ENCODE measurements at places on chromosomes 5 and 9.

DNA sequence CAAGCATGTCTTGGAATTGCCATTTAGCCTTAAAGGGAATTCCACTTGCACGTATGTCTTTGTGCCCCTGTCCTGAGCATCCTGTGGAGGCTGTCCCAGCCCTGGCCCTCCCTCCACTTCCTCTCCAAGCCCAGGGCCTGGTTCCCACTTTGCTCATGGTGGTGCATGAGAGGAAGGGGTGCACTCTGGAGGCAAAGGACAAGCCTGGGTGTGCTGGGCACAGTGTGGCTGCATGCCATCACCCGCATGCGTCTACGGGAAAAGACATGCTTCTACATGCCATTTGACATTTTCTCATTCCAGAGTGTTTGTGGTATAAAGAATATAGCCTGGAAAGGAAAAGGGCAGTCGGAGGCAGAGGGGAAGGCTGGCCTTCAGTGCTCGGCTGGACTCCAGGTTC lies 7.2 kb upstream of the IRX2 start:
- DNase-seq: no peak

DNA sequence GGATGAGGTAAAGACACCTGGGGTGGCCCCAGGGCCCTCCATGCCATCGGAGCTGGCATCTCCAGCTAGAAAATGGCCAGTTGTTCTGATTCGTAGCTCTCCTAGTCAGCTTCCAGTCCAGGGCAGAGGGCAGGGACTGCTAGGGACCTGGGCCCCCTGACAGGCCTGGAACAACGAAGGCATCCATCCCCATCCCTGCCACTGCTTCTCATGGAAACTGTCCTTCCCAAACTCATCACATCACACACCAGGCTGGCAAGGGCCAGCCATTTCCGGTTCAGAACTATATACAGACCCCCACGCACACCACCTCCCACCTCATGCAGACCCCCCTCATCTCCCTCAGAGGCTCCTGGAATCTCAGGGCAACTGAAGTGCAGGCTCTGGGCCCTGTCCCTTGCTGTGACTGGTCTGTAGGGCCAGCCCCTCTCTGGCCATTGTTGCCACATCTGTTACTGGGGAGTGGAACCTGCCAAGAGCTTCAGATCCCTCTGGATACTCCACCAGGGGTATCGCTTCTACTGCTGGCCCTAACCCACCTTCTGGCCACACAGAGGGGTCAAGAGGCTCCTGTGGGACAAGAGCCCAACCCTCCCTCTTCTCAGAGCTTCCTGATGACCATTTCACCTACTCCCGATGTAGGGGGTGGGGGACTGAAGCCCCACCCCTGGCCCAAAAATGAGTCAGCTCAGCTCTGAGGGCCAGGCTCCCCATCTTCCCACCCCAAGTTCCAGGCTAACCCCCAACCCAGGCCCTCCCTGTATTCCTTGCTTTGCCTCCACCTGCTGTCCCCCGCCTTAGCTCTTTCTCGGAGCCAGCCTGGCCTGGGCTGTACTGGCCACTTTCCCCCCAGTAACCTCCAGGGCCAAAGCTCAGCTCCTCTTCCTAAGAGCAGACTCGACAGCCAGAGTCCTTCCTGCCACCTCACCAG lies 1.2 kb upstream of the MZB1 start:
- DNase-seq: no peak

GRCh38 chr5:151002250-151002649 lies 18.1 kb upstream of the GPX3 start:
- DNase-seq: no peak

GRCh38 chr5:137888466-137888862 lies 793 bp upstream of the PKD2L2 start:
- DNase-seq: no peak

GRCh38 chr9:89177944-89178829 lies at the start of gene SHC3:
TSS of gene SHC3 (minus strand) at chr9:89178818. CDS start at chr9:89178460, 358 bp downstream.
- DNase-seq: no peak

DNA sequence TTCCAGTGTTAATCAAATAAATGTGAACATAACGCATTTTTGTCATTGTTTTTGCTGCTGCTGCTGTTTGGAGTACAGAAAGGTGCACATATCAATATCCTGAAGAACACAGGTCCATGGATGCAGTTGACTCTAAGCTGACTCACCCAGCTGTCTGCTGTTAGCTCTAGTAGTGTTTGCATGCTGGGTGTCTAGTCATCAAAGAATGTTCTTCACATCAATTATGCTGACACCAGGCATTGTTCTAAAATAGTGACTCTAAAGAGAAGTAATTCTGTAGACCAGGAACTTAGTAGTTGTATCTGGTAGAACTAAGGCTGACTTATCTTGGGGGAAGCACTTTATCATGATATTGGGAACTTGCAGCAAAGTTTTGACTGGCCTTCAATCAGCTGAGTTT lies 55.7 kb upstream of the DPYSL3 start:
- DNase-seq: no peak

- no peak for DNase-seq
These were observed 111.5 kb upstream of the BASP1 start for GRCh38 chr5:17105744-17106418.

DNA sequence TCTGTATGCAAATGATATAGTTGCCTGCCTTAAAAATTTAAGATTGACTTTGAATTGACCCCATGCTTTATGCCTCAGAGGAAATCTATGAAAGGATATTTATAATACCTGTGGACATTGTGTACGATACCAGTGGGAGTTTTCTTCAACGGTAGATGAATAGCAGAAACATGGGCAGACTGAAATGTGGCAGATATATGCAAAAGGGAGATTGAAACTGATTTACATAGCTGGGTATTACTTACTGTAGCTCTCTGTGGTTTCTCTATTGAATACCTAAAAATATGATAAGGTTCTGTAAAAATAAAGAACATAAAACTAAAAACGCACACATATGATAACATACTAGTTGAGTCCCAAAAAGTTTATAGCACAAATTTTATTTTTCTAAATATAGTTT lies 345.2 kb upstream of the PCSK5 start:
- DNase-seq: no peak

DNA sequence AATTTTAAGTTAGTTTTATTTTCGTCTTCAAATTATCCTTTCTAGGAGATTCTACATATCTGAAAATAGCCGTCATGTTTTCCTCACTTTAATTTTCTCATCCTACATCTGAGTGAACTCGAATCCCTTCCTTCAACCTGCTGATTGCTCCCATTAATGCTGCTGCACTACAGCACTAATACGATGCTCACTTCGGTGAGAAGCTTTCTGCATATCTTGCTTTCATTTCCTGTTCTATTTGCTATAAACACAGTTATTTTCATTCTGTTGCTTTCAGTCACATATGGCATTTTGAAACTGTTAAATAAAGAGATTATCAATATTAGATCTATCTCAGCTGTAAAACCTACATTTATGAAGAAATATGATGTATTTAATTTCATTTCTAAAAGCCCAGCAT lies 749.2 kb downstream of the EFNA5 start:
- DNase-seq: no peak

DNA sequence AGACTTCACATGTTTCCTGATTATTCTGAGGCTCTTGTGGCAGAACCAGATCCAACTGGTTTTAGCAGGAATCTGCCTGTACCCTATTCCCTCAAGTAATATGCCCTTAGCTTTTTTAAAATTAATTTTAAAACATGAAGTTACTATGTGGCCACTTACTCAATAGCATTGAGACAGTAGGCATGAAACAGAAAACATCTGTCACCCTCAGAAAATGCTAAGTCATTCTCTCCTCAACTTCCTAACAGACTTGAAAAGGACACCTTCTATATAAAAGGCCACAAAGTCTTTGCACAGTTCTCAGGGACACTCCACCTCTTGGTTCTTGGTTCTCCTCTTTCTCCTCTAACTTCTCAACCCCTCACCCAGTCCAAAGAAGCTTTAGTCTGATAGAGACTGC lies 277.8 kb downstream of the RAB3C start:
- DNase-seq: no peak

- no peak for DNase-seq
These were observed 9.2 kb downstream of the ARPC5L start for GRCh38 chr9:124871156-124871561.

- no peak for DNase-seq
These were observed 282.9 kb downstream of the NR3C1 start for GRCh38 chr5:143120460-143121134.

GRCh38 chr5:4804691-4805360 lies 335.3 kb upstream of the ADAMTS16 start:
- no peak for DNase-seq

GRCh38 chr5:125011419-125011818 lies 265.0 kb upstream of the ZNF608 start:
- DNase-seq: no peak

- no peak for DNase-seq
These were observed 117.5 kb upstream of the MTAP start for GRCh38 chr9:21684831-21685362.

DNA sequence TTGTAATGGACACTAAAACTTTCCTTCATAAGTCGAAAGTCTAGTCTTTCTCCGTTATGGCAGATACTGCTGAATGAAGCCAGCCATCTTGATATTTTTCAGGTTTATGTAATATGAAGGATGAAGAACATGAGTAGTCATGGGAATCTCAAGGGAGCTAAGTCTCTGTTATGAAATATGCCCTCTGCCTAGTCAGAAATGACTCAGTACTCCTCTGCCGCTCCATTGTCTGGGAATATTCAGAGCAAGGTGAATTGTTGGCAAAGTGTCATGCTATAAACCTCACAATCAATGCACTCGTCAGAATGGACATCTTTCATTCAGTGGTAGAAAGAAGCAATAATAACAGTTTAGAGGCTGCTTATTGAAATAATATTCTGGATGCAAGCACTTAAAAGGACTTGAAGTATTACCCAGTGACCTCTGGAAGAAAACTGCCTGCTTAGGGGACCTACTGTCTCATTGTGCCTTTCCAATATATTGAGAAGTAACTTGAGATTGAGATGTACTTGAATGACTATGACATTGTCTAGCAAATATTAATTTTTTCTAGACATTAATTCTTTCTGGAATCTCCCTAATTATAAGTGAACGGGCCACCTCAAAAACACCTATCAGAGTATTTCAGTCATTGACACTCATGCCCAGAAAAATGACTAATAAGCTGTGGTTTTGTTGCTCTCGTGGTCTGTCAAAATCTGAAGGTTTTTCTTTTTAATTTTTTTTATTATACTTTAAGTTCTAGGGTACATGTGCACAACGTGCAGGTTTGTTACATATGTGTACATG lies 1011.5 kb upstream of the ACO1 start:
- no peak for DNase-seq

DNA sequence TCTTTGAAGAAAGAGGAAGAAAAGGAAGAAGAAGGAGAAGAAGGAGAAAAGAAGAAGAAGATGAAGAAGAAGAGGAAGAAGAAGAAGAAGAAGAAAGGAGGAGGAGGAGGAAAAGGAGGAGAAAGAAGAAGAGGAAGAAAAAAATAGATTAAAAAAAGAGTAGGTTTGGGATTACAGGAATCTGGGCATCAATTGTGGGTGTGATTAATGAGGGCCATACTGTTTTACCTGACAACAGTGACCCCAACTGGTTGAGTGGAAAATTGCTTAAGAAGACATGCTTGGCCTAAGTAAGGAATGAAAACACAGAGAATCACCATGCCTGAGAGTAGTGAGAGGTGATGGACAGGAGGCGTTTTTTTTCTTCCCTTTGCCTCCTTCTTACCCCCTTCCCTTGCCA lies 114.6 kb downstream of the FAM170A start:
- no peak for DNase-seq

DNA sequence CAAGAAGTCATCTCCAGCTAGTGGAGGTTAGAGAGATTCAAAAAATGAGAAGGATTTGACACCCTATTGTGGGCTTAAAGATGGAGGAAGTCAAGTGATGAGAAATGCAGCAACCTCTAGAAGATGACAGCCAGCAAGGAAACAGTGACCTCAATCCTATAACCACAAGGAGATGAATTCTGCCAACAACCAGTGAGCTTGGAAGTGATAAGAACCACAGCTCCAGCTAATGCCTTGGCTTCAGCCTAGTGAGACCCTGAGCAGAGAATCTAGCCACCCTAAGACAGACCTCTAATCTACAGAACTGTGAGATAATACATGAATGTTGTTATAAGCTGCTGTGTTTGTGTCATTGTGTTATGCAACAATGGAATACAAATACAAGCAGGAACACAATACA lies 262.4 kb downstream of the GRIA1 start:
- DNase-seq: no peak

DNA sequence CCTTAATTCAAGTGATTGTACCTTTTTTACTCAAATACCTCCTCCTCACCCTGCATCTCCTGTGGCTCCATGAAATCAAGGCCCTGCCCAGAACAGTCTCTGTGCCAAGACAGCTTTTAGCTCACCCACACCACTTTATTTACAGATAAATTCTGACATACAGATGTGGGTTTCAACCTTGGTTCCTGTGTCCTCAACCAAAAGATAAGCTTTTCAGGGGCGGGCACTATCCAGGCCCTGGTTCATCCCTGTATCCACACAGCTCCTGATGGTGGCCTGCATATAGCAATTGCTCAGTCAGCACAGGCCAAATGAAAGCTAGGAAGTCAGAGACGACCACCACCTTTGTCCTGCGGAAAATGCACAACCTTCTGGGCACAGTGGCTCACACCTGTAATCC lies 8.3 kb downstream of the SHB start:
- no peak for DNase-seq

DNA sequence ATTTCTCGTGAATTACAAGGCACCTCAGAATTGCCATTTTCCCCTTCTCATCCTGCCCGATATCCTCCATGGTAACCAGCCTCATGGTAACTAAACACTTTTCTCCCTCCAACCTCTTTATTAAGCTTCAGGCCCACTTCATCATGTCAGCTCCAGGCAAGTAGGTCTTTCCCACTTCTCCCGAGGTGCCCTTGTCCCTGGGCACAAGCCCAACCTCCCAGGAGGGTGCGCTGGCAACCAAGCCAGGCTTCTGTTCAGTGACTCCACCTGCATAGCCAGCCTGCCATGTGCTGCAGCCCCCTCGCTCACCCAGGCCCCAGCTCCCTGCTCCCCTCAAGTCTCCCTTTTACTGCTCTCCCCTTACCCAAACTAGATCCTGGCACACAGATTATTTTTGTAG lies 47.4 kb upstream of the AFAP1L1 start:
- no peak for DNase-seq

- no peak for DNase-seq
These were observed 139.1 kb upstream of the CLINT1 start for GRCh38 chr5:157997991-157998504.

GRCh38 chr5:103424026-103424425 lies 138.6 kb downstream of the NUDT12 start:
- no peak for DNase-seq

DNA sequence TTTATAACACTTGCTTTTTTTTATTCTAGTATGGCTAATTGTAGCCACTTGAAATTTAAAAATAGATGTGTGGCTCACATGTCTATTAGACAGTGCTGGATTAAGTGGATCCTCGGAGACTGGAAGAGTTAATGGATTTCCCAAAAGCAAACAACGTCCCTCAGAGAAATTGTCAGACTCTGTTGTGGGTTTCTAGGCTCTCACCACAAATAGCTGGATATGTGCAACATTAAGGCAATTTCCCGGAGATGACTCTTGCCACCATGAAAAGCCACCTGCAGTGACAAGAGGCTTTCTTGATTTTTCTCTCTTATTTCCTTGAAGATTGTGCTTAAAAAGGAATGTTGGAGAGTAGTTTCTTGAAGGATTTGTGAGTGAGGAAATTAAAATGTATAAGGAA lies 43.2 kb downstream of the TMEM167A start:
- no peak for DNase-seq

Measured in stimulated activated CD8-positive, alpha-beta memory T cell treated with anti-CD3 and anti-CD28 coated beads, Interleukin-7, amount 100 ng/mL, for 1 hour (primary cell).